Fibroblast of villous mesenchyme (primary cell): ENCODE measurements at places on chromosomes 1 and 21.

- no peak for DNase-seq
Observed at GRCh38 chr1:39497585-39497984, 6.1 kb downstream of the BMP8A start.

- no peak for DNase-seq
Observed at GRCh38 chr1:38129971-38130370, 83.4 kb upstream of the POU3F1 start.

- DNase-seq: no peak
Observed at GRCh38 chr21:29664615-29665014, 275.2 kb downstream of the GRIK1 start.

GRCh38 chr1:172236958-172237357, 183.5 kb upstream of the C1orf105 start:
- no peak for DNase-seq

DNA sequence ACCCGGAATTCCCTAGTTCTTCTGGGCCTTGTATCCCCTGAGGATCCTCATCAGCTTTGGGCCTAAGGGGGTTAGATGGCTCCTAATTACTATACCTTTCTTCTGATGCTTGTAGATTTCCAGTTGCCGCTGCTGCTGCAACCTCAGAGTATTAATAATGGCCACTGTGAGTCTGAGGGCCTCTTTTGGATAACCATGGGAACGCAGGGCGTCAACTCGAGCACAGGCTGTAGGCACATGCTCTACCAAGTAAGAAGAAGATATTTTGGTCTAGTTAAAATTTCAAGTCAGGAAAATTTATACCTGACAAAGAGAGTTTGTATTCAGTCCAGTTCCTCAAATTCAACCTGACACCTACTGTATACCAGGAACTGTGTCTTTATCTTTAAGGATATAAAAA, 28.2 kb downstream of the UROD start:
- no peak for DNase-seq

DNA sequence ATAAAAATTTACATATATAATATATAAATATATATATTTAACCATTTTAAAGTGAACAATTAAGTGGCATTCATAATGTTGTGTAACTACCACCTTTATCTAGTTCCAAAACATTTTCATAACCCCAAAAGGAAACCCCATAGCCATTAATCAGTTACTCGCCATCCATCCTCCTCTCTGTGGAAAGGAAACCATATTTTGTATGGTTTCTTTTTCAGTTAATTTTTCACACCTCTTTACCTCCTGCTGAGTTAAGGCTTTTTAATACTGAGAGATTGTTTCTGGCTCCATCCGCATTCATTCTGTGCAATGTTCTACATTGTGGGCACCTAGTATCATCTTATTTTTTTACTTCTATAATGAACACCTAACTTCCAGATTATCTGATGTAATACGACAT, 512.1 kb downstream of the LMO4 start:
- no peak for DNase-seq

- DNase-seq: no peak
Observed at GRCh38 chr1:207695891-207696290, 51.0 kb downstream of the CR1L start.

- no peak for DNase-seq
Observed at GRCh38 chr1:99292886-99293285, 28.6 kb downstream of the PLPPR4 start.

DNA sequence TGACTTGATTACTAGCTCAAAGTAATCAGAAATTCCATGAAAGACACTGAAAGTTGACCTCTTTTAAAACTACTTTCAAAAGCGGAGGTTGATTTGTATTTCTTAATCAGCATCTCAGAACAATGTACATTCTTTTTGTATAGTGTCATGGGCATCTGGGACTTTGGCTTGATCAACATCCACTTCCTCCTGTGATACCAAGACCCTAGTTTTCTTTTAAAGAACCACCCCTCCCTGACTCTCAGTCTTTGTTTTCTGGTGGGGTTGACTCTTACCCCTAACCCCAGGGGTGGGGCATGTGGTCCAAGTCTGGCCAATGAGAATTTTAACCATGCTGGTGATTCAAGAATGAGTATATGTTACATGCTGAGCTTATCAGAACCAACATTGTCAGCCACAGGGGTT, 21.7 kb upstream of the IRF2BP2 start:
- peak; percentile 62 for DNase-seq
